Fibroblast of skin of back (primary cell): ENCODE measurements at places on chromosomes 5 and 9.

DNA sequence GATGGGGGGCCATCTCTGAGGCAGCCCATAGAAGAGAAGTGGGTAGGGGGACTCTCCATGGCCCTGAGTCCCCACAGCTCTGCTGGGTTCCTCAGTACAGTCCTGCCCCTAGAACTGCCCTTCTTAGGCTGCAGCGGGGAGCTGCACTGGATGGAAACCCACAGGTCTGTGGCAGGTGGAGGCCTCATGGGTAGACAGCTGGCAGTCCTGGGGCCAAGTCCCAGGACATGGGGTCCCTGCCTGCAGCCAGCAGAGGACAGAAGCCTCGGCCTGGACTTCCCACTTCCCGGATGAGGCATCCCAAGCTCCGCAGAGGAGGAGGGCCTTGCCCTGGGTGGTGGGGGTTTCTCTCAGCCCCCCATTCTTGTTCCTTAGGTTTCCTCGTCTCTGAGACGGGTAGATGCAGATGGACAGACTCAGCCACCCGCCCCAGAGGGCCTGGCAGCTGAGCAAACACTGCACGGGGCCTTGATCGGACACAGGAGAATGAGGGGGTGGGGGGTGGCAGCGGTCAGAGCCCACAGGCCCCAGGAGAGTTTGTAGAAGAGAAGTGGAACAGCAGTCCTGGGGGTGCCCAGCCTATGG is 153.8 kb downstream of the C9orf50 start:
- no peak for DNase-seq

- DNase-seq: no peak
These were observed 297.7 kb upstream of the CD180 start for GRCh38 chr5:67494186-67494855.

DNA sequence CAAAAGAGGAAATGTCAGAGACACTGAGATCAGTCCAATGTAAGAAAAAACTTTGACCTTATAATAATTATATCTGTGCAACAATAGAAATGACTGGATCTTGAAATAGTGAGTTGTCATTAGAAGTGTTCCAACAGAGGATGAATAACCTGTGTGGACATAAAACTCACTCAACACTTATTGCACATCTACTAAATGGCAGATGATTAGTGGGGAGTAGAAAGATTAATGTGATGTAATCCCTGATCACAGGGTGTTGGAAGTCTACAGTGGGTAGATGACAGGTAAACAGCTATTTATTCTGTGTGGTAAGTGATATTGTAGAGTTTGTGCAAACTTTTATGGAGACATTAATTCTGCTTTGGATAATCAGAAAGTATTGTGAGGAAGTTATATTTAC is 177.3 kb upstream of the HMHB1 start:
- DNase-seq: no peak

GRCh38 chr5:135535820-135536801 is at the start of gene NEUROG1:
Gene NEUROG1 (minus strand): TSS chr5:135535964. CDS start chr5:135535690, 274 bp downstream.
- no peak for DNase-seq

DNA sequence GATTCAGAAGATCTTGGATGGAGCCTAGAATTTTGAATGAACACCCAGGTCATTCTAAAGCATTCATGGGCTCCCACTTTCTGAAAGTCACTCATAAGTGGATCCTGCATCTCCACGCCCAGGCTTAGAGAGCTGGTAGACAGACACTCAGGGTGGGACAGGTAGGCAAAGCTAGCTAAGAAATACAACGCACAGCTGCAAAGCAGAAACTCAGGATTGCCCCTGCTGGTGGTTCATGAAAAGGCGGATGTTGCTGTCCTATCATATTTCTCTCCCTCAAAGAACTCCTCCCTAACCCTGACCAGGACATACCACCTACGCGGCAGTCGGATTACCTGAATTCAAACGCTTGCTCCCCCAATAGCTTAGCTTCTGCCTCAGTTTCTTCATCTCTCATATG is 226.5 kb downstream of the GLIS3 start:
- no peak for DNase-seq

- DNase-seq: peak; percentile 23
These were observed 183.0 kb upstream of the FTMT start for GRCh38 chr5:121668635-121669034.

- DNase-seq: no peak
These were observed 13.1 kb downstream of the THBS4 start for GRCh38 chr5:80048084-80048780.

DNA sequence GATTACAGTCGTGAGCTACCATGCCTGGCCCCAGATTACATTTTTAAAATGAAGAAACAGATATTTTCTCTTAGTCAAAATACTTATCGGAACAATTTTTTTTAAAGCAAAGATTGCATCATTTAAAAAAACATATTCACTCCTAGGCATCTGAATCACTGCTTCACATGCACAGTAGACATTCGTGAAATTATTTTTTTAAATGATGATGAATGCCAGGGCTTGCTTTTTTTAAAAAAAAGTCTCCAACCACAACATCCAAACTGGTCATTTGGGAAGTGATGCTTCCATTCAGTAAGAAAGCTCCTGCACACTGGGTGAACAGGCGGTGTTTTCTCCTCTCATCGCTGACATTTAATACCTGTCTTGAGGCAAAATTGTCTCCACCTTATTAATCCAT is 223.0 kb upstream of the DMRT1 start:
- DNase-seq: peak; percentile 85

GRCh38 chr9:127059765-127060361 is 62.6 kb downstream of the ANGPTL2 start:
- DNase-seq: no peak

GRCh38 chr5:40390281-40391149 is 289.2 kb upstream of the PTGER4 start:
- no peak for DNase-seq

DNA sequence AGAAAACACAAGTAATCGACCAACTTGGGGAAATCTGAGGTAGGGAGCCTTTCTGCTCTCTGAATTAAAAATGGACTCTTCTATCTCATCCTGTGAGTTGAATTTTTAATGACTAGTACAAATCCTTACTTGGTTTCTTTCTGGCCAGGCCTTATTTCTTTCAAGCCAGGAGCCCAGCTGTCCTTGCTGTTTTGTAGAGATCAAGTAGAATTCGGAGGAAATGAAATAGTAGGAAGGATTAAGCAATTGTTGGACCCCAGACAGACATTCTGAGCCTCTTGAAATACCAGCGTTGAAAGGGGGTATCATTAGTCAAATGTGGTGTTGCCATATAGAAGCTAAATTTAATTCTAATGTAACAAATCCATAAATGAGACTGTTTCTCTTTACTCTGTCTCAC is 53.7 kb upstream of the SMIM15 start:
- no peak for DNase-seq

- no peak for DNase-seq
These were observed 121.0 kb downstream of the RGS3 start for GRCh38 chr9:113584428-113585084.

- no peak for DNase-seq
These were observed 30.0 kb downstream of the FGD3 start for GRCh38 chr9:92977279-92977678.

- no peak for DNase-seq
These were observed 37.0 kb downstream of the SYK start for GRCh38 chr9:90838581-90839154.

- no peak for DNase-seq
These were observed 17.8 kb downstream of the CTNNA1 start for GRCh38 chr5:138770977-138771376.

DNA sequence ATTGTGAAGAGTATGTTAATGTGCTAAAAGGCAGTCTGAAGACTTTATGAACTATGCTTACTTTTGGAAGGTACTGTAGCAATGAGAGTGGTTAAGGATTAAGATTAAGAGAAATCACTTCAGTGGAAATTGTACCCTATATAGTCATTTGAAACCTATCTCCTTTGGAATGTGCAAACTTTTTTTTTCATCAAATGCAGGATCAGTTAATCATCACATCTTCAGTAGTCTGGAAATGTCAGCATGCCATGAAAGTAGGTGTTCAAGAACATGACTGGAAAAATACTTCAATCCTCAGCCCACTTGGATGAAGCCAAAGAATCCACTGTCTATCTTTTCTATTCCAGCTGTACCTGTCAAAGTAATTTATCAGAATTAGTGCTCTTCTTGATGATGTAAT is 157.8 kb upstream of the TMEM161B start:
- DNase-seq: no peak
